ENCODE measurements at places on chromosomes 7 and 10.

GRCh38 chr10:128516180-128516579 is 390.0 kb upstream of the MKI67 start:
- DNase-seq = no peak

GRCh38 chr10:110336111-110336721 is 31.5 kb upstream of the SMNDC1 start:
- DNase-seq = peak; percentile 99

GRCh38 chr7:150665896-150666295 is 19.6 kb upstream of the GIMAP2 start:
- no peak for DNase-seq

DNA sequence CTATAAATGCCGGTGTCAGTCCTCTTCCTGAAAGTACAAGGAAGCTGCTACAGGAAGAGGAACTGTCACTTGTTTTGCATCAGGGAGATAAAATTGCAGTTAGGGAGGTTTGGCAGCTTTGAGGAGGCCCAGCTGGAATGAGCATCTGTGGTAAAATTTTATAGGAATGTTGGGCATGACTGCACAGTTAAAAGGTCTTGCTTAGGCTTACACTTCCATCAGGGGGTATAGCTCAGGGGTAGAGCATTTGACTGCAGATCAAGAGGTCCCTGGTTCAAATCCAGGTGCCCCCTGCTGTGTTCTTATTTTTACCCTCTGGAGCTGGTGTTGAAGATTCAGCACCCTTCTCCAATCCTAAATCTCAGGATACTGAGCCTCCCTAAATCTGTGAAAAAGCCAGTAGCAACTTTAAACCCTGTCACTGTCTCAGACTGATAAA is 65.9 kb downstream of the ZNF467 start:
- DNase-seq = peak; percentile 42

DNA sequence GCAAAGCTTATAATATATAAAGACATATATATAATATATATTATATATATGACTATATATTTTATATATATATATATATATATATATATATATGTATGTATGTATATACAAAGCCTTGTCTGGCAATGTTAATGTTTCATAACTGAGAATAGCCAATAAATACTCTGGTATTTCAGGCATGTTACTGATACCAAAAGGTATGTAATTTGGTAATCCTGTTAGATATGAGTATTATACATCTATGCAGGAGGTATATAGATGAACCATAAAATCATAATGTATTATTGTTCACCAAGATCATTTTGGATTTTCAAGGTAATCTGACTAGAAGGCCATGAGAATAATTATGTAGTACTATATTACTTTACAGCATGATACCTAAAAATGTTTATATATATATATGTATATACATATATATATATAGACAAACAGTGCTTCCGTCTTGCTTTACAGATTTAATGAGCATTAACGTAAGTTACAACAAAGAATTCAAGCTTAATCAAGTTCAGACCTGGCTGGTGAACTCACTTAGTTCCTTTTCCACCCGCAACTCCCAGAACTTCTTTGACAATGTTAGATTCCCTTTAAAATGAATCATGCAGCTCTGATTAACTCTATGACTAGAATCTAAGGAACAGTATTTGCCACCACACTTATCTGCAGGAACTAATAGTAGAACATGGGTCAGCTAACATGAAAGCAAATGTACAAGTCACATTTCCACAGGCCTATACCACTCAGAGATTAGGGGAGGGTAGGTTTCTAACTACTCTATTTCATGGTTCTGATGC is 82.7 kb downstream of the SLC25A13 start:
- no peak for DNase-seq

GRCh38 chr7:132828502-132828901 is 252.2 kb upstream of the PLXNA4 start:
- DNase-seq = peak; percentile 15

GRCh38 chr10:78626471-78626870 is 442.3 kb upstream of the ZMIZ1 start:
- DNase-seq = no peak

DNA sequence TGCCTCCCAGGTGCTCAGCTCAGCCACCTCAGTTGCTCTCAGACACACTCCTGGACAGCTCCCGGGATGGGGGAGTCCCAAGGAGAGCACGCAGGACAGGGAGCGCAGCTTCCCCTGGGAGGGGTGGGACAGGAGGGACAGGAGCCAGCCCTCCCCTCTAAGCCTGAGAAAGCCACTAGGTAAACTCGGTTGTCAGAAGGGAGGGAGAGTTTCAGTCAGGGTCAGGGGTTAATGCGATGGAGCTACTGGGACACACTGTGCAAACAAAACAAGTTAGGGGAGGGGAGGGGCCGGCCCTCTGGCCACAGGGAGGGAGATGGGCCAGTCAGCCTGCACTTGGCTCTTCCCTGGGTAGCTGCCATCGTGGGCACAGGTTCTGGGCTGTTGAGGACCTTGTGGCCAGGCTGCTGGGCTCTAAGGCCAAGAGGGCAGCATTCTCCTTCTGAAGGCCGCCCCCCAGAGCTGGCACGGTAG is 31.1 kb downstream of the KAZALD1 start:
- DNase-seq = no peak

- DNase-seq = no peak
Measured at GRCh38 chr7:90701771-90702170, 105.7 kb downstream of the CDK14 start.

DNA sequence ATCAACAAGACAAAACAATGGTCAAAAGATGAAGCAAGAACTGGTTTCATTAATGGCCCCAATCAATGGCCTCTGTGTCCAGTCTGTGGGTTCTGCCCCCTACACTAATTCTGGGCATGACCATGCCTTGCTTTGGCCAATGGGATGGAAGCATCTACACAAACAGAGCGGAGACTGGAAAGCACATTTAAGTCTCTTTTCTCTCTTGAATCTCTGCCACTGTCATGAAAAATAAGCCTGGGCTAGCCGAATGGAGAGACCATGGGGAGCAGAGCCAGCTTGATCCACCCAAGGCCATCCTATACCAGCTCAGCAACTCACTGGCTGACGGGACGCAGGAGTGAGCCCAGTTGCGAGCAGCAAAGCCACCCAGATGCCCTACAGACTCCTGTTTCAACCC is 30.9 kb downstream of the ANKRD16 start:
- DNase-seq = no peak

DNA sequence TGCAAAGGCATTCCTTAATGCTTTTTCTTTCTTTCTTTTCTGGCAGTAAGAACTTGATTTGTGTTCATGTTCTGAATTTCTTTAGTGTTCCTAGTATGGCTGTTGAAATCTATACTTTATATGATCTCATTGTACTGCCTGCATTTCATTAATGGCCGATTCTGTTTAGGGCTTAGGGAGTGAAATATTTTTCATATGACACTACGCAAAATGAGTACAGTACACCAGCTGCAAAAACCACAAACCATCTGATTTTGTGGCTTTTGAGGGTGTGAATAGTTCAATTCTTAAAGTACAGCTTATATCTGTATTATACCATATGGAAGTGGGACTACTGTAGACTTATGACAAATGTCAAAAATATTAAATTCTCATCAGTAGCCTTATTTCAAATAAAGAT is 69.1 kb upstream of the FOXP2 start:
- DNase-seq = no peak

- no peak for DNase-seq
Measured at GRCh38 chr10:133565441-133566294, at the start of gene SYCE1. SYCE1 (minus strand) TSS chr10:133565583; CDS start chr10:133565529, 54 bp downstream.

- no peak for DNase-seq
Measured at GRCh38 chr7:11404355-11404754, 427.6 kb downstream of the THSD7A start.
